NK-92 treated with Interleukin-12 subunit alpha and Interleukin-12 subunit beta, amount 100 ng/mL, for 24 hours (cell line): ENCODE measurements at places on chromosomes 7 and 10.

DNA sequence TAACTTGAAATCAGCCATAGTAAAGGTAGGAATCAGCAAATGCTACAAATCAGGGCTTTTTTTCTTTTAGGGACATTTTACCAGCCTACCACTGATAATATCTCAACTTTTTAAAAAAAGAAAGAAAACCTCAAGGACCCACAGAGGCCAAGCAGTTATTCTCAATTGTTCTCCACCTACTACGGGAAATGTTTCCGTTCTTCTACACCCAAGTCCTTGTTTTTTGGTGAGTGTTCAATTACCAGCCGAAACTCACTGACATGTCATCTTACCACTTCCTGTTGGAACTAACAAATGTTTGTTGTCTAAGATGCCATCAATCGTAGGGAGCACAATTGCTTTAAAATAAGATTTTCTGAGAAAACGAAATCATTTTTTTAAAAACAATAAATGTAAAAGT is 50.2 kb upstream of the CDK1 start:
- no peak for DNase-seq

- DNase-seq, result no peak
Observed at GRCh38 chr7:141045126-141045841, 28.6 kb upstream of the TMEM178B start.

DNA sequence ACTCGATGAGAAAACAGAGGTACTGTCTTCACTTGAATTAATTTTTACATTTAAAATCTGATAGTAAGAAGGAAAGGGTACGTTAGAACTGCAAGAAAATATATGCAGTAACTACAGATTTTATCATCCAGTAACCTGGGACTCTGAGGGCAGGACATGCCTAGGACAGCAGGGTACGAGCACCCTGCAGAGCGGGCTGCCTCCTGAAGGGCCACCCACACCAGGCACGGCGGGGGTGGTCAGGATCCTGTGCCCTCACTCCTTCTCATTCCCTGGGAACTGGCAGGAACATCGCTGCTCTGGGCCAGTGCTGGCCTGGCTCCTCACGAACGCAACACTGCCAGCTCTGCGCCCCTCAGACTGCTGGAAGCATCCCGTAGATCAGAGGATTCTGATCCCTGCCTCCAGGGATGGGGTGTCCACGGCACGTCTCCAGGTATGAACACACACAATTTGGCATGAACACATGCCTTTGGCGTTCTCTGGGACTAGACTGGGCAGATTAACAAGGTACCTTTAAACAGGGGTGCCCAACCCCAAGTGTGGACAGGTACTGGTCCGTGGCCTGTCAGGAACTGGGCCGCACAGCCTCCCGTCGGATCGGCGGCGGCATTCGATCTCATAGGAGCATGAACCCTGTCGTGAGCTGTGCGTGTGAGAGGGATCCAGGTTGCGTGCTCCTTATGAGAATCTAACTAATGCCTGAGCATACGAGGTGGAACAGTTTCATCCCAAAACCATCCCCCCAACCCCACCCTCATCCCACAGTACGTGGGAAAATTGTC is 99.3 kb upstream of the FAM20C start:
- no peak for DNase-seq

GRCh38 chr7:131249003-131249402 is 78.7 kb upstream of the MKLN1 start:
- no peak for DNase-seq

DNA sequence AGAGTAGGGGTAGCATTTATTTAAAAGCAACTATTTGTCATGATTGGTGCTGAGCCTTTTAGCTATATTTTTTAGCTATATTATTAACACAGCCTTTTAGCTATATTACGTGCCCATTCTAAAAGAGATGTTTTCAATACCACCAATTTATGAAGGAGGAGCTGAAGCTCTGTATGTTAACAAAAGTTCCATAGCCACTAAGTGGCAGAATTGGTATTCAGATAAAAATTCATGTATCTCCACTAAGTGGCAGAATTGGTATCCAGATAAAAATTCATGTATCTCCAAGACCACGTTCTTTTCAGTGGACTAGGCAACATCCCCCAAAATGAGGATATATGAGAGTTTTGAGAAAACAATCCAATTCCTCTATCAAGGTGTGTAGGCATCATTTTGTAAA is 268.6 kb downstream of the HGF start:
- DNase-seq, result no peak

DNA sequence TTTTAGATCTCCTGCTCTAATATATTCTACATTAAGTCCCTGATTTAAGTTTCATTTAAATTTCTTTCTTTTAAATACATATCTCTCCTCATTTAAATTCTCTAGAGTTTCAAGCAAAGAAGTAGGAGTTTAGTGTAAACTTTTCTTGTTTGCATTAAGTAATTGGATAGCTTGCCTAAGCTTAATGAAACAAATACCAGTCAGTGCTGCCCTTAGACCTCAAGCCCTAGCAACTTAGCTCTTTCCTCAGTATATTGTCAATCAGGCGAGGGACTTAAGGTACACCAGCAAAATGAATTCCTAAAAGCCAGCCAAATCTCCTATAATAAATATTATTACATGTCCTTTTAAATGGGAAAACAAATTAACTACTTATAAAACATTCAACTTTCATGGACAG is 101.5 kb downstream of the CHCHD3 start:
- DNase-seq, result no peak

- DNase-seq, result no peak
Observed at GRCh38 chr10:83214136-83214535, 925.2 kb upstream of the GHITM start.

DNA sequence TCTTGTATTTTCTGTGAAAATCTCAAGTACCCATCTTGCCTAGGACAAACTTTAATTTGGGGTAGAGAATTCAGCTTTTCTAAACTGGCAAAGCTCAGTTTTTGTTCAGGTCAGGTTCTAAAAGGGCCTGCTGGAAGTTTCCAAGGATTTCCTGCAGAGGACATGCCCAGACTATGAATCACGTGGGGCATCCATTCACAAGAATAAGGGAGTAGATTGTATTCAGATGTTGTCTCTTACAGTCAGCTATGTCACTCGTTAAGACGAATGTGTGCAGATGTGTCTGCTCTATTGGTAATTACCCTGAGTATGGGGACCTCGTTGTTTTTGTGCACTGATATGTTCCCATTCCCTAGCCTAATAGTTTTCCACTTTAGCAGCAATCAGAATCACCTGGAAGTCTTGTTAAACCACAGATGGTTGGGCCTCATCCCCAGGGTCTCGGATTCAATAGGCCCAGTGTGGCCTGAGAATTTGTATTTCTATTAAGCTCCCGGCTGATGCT is 81.0 kb upstream of the ITPRID1 start:
- DNase-seq, result no peak

GRCh38 chr7:100093925-100094486 is 5.2 kb downstream of the COPS6 start:
- no peak for DNase-seq
